ENCODE measurements at places on chromosomes 4 and X.

GRCh38 chr4:139337612-139338011, 35.3 kb upstream of the NDUFC1 start:
- no peak for DNase-seq

- DNase-seq = no peak
Observed at GRCh38 chr4:53800741-53801140, 209.5 kb upstream of the LNX1 start.

- DNase-seq = no peak
Observed at GRCh38 chr4:24209131-24209530, 319.3 kb upstream of the PPARGC1A start.

GRCh38 chr4:71186566-71187403, 152.0 kb upstream of the SLC4A4 start:
- no peak for DNase-seq

DNA sequence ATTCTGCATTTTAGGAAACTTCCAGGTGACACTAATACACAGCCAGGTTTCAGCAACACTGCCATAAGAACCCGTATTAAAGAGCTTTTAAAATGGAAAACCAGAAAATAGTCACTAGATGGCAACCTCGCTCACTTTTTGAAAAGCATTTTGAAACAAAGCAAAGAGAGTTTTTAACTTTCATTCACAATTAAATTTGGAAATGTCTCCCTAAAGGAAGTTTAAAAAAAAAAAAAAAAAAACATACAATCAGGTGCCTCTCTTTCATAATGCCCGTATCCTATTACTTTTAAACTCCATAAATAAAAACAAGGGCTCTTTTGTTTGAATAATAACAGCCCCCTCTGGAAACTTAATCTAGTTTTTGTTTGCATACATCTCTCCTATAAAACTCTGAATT, 20.3 kb downstream of the MEPE start:
- no peak for DNase-seq

DNA sequence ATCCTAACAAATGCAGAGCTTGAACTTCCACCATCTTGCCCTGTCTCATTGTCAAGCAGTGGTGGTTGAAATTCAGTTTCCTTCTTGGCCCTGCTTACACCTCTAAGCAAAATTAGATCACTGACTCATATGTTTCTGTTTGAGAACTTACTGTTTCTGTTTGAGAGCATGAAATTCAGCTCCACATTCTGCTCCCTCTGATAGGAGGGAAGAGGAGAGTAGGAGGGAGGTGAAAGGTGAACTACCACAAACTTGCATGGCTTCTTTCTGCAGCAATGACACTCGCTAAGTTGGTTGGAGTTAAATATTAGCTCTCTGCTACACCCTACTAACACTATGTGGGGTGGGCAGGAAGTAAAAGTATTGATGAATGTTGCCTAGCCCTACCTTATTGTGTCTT, 117.8 kb upstream of the EDA2R start:
- DNase-seq = no peak

DNA sequence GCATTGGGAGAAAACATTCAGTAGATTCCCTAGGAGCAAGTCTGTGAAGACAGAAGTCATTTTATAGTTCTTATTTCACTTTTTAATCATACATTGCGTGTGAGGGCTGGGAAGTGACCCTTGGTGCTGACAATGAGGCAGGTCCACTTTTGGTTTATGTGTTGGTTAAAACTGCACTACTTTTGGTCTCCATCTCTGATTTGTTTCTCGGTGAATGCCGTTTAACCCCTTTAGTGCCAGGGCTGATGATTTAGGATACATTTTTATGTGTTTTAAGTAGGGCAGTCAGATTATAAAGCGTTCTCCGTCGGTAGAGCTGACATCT, 110.4 kb downstream of the AFF1 start:
- DNase-seq = no peak

GRCh38 chr4:110498420-110498819, 22.5 kb downstream of the ENPEP start:
- DNase-seq = no peak

GRCh38 chrX:52359614-52360232, 9.1 kb upstream of the XAGE2 start:
- no peak for DNase-seq

- no peak for DNase-seq
Observed at GRCh38 chrX:108484251-108484650, 44.6 kb downstream of the COL4A5 start.

DNA sequence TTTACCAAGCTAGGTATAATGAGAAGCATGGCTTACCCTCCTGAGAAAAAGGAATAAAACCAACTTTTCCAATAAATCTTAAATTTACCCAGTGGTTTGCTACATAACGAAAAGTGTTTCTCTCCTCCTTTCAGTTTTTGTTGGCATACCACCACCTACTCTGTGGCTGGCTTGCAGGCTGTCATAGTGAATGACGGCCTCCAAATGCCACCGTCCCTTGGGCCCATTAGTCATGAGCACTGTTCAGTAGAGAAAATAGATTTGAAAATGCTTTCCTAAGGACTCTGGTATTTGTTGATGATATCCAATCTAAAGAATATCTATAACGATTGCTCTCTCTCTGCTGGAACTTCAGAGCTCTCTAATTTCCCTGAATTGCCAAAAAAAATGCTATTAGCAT, 488.3 kb downstream of the MAGEE1 start:
- no peak for DNase-seq

- DNase-seq = no peak
Observed at GRCh38 chrX:68568136-68568535, 69.3 kb downstream of the YIPF6 start.

DNA sequence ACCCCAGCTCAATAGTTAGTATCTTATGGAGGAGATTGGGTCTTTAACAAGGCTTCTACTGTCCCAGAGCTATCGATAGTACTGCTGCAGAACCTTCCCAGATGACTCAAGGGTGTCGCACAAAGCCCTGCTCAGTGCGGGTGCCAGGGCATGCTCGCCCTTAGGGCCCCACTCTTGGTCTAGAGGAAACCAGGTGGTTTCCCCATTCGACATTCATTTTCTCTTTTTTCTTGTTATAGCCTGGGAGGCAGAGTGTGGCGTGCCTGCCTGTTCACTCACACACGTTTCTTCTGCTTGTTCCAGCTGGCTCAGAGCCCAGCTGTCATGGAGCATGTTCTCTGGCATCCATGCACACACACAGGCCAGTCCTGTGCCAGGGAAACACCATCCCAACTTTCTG, 144.5 kb downstream of the SMIM20 start:
- no peak for DNase-seq

GRCh38 chr4:72984351-72984750, 85.2 kb downstream of the COX18 start:
- no peak for DNase-seq

DNA sequence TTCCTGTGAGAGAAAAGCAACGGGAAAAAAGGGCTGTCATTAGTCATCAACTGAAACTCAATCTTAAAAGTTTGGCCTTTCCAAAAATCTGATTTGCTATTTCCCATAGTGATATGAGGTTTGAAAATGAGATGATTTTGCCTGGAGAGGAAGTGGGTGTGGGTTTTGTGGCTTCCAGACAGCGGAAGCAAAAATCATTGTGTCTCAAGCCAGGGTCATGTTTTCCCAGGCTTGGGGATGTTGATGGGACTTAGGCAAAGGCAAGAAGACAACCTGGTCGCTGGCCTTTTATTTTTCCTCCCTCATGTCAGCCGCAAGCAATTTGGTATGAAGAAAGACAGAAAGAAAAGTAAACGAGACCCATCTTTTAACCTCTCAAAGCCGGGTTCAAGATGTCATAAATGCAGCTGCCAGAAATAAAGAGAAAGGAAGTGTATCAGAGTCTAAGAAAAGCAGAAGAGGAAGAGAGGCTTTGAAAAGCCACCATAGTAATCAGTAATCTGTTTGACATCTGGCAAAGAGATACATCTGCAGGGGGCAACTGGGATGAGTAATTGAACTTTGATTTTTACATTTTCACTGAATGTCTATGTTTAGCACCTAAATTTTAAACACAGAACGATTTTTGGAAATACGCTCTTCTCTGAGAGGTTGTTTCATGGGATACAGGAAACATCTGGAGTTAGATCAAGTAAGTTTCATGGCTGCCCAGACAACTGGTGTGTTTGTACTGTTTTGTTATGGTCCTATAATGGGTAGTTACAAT, 521.6 kb upstream of the SLIT2 start:
- no peak for DNase-seq

- no peak for DNase-seq
Observed at GRCh38 chrX:11480626-11481025, 185.1 kb downstream of the ARHGAP6 start.

GRCh38 chr4:64497491-64497890, 88.2 kb upstream of the TECRL start:
- DNase-seq = no peak

DNA sequence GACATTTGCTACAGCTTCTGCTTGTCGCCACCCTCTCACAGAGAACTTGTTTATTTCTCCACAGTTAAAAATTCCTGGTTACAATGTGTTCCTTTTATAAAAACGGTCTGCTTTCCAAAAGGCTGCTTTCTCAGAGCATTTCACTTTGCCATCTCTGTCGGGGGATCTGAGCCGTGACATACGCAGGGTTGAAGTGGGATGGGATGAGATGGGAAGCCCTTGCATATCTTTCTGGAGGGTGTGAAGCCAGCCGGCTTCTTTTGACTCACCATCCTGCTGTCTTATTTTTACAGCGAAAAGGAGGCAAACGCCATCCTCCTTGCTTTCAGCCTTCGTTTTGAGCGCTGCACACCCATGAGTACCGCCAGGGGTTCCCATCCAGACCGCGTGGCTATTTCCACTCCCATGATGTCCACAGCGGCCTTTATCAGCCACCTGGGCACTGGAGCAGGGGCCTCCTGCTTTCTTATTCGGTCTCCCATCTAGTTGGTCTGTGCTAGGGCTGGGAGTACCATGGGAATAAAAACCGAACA, 99.8 kb upstream of the GATB start:
- DNase-seq = no peak

DNA sequence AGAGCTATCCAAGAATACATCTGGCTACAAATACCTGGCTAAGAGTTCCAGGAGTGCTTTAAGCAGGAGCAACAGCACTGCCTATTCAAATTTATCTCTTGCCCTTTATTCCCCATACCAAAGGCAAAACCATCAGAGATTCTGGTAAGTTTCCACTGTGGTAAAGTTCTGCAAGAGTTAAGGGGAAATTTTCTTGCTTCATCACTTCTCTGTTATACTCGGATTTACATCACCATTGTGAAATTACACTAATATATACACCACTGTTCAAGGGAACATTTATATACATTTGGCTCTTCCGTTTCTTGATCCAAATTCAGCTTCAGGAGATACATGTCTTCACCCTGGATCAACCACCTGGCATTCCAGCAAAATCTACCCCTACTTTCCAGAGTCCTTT, 70.8 kb upstream of the PTPN13 start:
- no peak for DNase-seq

DNA sequence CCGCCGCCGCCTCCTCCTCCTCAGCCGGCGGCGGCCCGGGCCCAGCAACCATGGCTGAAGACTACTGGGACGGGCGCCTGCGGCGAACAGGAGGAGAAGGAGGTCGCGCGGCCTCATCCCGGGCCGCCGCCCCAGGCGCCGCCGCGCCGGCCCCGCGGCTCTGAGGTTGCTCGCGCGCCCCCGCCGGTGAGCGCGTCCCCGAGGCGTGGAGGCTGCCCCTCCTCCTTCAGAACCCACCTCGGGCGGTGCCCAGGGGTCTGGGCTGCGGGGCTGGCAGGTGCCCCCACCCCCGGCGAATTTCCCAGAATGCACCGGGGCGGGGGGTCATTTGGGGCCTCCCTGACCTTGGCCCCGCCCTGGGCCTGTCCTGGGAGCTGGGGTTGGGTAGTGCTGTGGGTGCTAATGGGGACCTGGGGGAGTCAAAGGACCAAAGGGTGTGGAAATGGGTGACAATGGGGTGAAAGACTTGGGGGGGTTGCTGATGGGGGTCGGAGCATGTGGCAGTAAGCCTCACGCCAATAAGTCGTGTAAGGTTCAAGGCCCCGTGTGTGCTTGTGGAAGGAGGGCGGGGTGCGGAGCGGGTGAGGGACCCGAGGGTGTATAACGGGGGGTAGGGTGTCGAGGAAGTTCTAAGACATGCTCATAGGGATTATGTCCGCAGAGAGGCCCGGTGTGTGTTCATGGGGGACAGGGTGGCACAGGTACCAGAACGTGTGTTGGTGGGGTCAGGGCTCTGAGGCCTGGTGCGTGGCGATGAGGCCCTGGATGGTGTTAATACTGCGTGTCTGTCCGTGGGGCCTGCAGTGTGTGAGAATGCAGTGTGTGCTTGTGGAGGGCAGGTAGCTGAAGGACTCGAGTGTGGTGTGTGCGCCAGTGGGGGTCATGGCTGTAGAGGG, 687 bp downstream of the CDK16 start:
- no peak for DNase-seq

Data from esophagus squamous epithelium (tissue), 5 donors.